ENCODE measurements at places on chromosomes 3 and 15.

DNA sequence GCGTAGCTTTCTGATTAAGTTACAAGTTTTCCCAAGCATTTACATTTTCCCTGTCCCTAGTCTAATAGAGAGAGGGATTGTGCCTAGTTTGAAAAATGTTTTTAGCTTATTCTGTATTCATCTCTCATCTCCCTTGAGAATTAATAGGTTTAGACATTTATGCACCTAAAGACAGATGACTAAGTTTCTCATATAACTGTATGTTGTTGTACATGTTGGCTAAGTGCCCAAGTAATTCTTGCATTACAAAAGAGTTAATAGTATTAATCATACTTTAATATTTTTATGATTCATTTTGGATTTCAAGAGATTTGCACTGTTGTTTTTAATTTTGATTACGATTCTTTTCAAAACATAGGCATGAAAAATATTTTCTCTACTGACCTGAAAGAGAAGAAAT is 109.0 kb upstream of the TBL1XR1 start:
- DNase-seq, result no peak

DNA sequence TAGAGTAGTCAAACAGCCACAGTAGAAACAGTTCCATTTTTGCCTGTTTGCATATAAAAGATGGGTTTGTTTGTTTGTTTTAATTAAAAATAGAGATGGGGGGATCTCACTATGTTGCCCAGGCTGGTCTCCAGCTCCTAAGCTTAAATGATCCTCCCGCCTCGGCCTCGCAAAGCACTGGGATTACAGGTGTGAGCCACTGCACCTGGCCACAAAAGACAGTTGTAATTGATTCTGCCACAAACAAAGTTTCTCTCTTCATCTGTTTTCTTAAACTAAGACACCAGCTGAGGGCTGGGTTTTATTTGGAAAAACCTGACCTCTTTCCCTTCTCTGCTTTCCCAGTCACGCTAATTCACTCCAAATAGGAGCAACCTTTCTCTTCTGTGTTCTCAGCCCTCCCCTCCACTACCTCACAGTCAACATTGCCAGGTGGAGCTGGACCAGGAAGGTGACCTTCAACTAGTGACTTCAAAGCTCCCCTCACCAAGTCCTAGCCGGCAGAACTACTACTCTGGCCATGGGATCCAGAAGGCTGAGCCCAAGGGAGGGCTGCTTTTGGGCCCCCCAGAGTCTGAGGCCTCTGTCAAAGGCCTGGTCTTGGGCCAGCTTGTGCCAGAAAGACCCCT is 1.5 kb upstream of the IDH2 start:
- no peak for DNase-seq

GRCh38 chr3:53693451-53693850 is 152.8 kb downstream of the CHDH start:
- DNase-seq, result peak; percentile 38

DNA sequence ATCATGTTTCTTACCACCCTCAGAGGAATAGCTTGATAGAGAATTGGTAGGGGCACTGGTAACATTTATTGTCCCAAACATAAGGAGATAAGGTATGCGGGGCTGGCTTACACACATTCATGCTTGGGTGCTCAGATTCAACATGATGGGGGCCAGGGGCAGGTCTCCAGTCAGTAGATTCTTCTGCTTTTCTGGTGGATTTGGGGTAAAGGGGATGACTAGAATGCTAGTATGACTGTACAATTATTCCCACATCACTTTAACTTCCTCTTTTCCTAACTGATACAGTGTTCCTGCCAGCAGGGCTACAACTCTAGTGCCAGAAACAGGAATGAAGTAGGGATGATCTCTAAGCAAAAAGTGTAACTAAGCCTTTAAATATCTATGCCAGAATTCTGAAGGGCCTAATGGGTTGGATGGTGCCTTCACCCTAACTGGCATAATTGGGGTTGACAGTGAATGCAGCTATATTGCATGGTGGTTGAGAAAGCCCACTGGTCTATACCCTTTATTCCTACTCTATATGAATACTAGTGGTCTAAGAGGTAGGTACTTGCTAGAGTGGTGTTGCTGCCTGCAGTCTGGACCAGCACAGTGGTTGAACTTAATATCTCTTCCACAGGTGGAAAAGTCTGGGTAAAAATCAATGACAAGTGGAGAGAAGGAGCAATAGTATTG is 117.4 kb downstream of the IL12A start:
- no peak for DNase-seq

- no peak for DNase-seq
Measured at GRCh38 chr3:133289322-133289721, 110.5 kb upstream of the BFSP2 start.

GRCh38 chr3:163548015-163548414 is 1530.3 kb downstream of the SI start:
- DNase-seq, result no peak

- DNase-seq, result no peak
Measured at GRCh38 chr3:184531626-184532280, 29.8 kb upstream of the EPHB3 start.

- no peak for DNase-seq
Measured at GRCh38 chr3:151740581-151740980, 6.9 kb downstream of the AADACL2 start.

Data from GF-D8 (cell line).